ENCODE measurements at places on chromosomes 1 and 21.

DNA sequence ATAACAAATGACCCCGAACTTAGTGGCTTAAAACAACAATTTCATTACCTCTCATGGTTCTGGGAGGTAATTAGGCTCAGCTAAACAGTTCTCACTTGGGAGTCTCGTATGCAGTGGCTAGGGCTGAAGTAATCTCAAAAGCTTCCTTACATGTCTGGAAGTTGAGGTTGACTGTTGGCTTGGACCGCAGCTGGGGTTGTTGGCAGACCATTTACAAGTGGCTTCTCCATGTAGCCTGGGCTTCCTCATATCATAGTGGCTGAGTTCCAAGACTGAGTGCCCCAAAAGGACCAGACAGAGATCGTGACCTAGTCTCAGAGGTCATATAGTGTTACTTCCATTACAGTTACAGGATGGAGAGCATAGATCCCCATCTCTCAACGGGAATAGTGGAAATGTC is 2.4 kb upstream of the POGZ start:
- no peak for DNase-seq

GRCh38 chr1:21663248-21663950 is 5.8 kb downstream of the RAP1GAP start:
- peak; percentile 39 for DNase-seq

GRCh38 chr1:95067062-95067461 is 5.7 kb downstream of the ALG14 start:
- DNase-seq, result no peak

GRCh38 chr1:238621405-238621804 is 730.7 kb upstream of the ZP4 start:
- no peak for DNase-seq

DNA sequence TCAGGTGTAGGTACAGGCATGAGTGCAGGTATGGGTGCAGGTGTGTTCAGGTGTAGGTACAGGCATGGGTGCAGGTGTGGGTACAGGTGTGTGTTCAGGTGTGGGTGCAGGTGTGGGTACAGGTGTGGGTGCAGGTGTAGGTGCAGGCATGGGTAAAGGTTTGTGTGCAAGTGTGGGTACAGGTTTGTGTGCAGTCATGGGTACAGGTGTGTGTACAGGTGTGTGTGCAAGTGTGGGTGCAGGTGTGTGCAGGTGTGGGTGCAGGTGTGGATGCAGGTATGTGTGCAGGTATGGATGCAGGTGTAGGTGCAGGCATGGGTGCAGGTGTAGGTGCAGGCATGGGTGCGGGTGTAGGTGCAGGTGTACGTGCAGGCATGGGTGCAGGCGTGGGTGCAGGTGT is 79.4 kb upstream of the ACTL8 start:
- DNase-seq, result no peak

- no peak for DNase-seq
Measured at GRCh38 chr1:78227705-78228635, 182.2 kb downstream of the GIPC2 start.

GRCh38 chr1:21622466-21623315 is 46.5 kb downstream of the RAP1GAP start:
- no peak for DNase-seq

GRCh38 chr1:234309243-234309597 is 64.0 kb upstream of the COA6 start:
- DNase-seq, result no peak

DNA sequence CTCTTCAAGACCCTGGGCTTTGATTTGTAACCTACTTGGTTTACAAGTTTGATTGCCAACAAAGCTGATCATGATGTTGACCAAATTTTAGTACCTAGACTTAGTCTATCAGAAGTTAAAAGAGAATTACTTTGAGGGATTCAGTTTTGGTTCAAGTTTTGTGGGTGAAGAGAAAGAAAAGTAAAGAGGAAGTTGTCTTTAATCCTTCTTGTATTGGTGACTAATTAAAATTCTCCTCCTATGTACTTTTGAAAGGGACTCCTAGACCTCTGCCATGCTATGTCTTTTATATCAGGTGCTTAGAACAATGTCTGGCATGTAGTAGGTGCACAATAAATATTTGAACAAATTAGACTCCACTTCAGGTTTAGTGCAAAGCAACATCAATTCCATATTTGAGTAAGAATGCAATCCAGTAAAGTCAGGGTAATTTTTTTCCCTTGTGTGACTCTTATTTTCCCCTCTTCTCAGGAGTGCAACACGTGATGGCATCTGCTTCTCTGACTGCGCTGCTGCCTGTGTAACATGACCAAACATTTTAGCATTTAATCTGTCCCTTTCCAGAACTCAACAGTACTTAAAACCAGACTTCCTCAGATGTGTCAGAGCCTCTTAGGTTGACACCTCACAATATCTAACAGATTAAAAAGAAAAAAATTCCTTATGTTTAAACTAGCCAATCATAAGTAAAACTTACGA is 41.1 kb upstream of the KCNQ4 start:
- DNase-seq, result no peak

- DNase-seq, result no peak
Measured at GRCh38 chr1:114551400-114551799, 30.0 kb downstream of the BCAS2 start.

DNA sequence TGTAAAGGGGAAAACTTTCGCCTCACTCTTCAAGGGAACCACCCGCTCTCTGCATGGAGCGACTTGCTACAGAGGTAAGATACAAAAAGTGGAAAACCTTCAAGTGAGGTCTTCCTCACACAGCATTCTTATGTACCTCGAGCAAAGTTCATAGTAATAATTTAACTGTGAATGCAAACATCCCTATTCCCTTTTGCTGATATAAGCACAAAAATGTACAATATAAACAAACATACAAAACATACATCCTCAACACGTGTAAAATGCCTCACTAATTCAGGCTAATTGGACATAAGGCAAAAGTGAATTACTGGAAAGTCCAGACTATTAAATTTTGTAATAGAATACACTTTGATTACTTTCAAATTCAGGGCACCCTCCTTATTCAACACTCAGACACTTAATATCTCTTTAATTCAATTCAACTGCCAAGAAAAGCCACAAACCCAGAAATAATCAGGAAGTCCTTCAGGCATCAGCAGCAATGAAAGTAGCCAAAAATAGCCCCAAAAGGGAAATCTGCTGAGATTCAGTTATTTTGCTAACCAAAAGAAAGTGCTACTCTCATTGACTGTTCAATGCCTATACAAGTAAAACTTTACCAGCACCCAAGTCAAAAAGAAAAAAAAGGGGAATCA is 15.2 kb upstream of the LMX1A start:
- DNase-seq, result no peak

- DNase-seq, result no peak
Measured at GRCh38 chr1:214186103-214186824, 94.7 kb upstream of the SMYD2 start.

- DNase-seq, result no peak
Measured at GRCh38 chr1:98090351-98090750, 169.5 kb upstream of the DPYD start.

GRCh38 chr1:111392460-111392945 is 35.0 kb downstream of the OVGP1 start:
- DNase-seq, result no peak

DNA sequence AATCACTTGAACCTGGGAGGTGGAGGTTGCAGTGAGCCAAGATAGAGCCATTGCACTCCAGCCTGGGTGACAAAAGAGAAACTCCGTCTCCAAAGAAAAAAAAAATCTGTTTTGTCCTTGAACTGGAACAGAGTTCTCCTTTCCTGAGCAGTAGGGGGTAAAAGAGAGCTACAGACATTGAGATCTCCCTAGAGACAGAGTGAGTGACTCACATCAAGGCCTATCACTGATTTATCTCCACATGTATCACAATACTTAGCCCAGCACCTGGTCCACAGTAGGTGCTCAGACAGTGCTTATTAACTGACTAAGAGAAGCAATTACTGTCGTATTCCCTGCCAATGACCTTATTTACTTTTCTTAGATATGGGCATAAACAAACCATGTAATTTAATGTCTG is 354.1 kb upstream of the C1orf87 start:
- DNase-seq, result no peak

- no peak for DNase-seq
Measured at GRCh38 chr1:100050139-100050538, 80.3 kb downstream of the SLC35A3 start.

- DNase-seq, result peak; percentile 51
Measured at GRCh38 chr1:36352910-36353878, 29.7 kb upstream of the EVA1B start.

DNA sequence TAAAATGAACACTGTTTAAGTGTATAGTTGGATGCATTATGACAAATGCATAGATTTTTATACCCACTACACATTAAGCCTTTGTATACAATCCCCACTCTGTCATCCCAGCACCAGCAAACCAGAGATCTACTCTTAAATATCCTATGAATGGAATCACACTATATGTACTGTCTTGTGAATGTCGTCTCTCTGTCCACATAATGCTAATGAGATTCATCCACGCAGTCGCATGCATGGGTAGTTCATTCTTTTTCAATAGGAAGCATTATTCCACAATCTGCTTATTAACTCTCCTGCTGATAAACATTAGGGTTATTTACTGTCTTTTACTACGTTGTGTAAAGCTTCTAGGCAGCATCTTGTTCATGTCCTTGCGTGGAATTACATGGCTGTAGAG is 892.3 kb downstream of the LTN1 start:
- DNase-seq, result no peak

DNA sequence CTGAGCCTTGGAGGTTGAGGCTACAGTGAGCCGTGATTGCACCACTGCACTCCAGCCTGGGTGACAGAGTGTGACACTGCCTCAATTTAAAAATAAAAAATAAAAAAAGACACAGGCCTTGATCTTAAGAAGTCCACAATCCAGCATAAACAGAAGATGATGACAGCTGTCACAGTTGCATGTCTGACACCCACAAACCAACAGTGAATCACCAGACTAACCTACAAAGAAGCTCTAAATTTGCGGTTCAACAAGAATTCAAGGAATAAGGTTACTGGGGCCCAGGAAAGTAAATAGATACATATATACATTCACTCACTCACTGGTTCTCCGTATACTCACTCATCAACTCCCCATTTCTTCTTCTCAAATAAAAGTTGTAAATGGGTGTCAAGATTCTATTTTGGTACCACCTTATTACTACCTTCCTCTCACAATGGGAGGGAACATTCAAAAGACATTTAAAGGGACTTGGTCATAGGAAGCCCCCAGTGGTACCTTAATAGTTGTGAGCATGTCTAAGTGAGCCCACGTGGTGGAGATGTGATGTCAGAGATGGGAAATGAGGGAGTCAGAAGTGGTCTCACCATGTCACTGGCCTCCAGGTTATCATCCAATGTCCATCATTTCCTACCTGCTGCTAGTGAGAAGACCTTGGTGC is 66.9 kb upstream of the PRDX6 start:
- DNase-seq, result no peak

DNA sequence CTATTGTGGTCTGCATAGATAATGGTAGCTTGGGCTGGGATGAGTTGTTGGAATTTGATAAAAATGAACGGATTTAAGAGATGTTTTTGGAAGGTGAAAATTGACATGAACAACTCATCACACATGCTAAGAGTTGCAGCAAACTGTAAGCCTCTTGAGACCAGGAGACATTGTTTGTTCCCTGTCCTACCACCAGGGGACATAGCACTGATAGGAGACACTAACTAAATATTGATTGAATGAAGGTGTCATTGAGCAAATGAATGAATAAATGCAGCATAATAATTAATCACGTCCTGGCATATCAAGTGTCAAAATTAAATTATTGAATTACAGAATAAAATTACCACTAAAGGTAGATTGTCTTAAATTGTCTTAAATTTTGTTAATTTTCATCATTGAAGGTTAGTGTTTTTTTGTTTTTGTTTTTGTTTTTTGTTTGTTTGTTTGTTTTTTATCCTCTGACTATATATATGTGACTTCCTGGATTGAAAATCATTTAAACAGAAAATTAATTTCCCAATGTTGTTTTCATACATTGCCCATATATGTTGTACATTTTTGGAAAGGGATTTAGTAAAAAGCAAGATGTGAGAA is 285.3 kb upstream of the C1orf105 start:
- no peak for DNase-seq

- peak; percentile 91 for DNase-seq
Measured at GRCh38 chr1:231626951-231627614, 493 bp downstream of the DISC1 start.

GRCh38 chr1:21814241-21814918 is 2.3 kb downstream of the LDLRAD2 start:
- peak; percentile 83 for DNase-seq

DNA sequence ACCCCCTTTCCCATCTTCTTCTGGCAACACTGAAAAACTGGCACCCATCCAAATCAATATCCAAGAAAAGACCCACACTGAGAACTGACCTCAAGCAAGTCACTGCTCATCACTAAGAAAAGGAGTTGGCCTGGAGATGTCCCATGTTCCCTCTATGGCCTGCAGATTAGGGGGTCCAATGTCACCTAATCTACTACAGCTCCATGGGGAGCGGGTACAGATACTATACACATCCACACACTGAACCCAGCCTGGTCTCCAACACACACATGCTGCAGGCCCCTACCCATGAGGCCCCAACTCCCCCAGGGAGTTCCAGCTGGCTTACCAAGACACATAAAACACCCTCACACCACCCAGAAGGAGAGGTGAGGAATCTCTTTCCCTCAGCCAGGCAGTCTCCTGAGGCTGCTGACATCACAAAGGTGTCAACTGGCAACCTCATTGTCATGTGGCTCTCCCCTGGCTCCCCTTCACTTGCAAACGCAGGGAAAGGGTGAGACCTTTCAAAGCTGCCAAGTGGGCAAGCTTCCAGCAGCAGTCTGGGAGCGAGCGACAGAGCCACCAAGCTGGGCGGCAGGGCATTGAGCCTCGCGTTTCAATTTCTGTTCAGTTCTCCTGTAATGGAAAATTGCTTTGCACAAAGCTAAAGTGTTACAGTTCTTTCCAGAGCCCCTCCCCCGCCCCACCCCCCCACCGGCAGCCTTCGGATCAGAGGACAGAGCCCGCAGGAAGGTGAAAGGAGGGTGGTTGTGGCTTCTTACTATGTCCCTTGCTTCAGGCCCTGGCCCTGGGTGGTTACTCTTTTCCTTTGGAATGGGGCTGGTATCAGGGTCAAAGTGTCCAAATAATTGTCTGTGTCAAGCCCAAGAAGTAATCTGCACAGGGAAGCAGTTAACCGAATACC is at the start of gene LRRC52:
Gene LRRC52 (plus strand): TSS at position 469 of the 907 bp plus-strand sequence. CDS start 297 bp downstream, at position 766.
- no peak for DNase-seq

DNA sequence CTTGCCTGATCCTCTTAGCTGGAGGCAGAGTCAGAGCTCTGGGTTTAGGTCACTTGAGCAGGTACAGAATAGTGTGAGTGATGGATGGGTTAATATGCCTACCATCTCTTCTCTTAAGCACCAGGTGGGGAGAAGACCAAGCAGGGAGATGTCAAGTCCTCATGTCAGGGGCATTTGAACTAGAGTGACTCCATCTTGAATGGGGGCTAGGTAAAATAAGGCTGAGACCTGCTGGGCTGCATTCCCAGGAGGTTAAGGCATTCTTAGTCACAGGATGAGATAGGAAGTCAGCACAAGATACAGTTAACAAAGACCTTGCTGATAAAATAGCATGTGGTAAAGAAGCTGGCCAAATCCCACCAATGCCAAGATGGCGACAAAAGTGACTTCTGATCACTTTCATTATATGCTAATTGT is 77.4 kb upstream of the BTG3 start:
- no peak for DNase-seq

GRCh38 chr1:25109531-25109951 is 122.8 kb downstream of the SYF2 start:
- DNase-seq, result no peak
